ENCODE measurements at places on chromosomes 1 and 21.

DNA sequence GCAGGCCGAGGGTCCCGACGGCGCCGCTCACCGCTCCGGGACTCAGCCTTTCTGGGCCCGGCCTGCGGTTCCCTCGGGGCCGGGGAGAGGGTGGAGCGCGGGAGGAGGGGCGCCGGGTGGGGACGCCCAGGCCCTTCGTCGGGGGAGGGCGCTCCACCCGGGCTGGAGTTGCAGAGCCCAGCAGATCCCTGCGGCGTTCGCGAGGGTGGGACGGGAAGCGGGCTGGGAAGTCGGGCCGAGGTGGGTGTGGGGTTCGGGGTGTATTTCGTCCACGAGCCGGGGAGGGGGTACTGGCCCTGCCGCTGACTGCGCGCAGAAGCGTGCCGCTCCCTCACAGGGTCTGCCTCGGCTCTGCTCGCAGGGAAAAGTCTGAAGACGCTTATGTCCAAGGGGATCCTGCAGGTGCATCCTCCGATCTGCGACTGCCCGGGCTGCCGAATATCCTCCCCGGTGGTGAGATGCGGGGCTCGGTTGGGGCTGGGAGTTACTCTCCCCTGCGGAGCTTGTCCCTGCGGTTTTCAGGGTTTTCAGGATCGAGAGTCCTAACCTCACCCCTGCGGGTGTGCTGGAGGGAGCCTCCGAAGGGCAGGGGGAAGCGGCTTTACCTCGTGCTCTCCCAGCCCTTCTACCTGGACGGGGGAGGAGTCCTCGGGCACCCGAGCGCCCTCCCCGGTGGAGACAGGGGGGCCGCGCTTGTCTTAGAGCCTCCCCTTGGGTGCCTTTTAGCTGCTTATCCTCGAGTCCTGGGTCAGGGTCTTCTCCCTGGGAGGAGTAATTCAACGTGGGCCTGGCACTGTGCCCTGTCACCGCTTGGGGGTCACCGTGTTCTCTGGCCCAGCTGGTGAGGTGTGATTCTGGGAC, 2.1 kb downstream of the SAMD11 start:
- no peak for DNase-seq
- peak overlapping the region; percentile 47 for H3K4me3 ChIP-seq
- peak overlapping the region; percentile 74 for H3K27ac ChIP-seq
- H3K4me1 ChIP-seq: peaks cover 25% of the 10 kb centered on the region
- peaks cover 20% of the 10 kb centered on the region for H3K27me3 ChIP-seq

DNA sequence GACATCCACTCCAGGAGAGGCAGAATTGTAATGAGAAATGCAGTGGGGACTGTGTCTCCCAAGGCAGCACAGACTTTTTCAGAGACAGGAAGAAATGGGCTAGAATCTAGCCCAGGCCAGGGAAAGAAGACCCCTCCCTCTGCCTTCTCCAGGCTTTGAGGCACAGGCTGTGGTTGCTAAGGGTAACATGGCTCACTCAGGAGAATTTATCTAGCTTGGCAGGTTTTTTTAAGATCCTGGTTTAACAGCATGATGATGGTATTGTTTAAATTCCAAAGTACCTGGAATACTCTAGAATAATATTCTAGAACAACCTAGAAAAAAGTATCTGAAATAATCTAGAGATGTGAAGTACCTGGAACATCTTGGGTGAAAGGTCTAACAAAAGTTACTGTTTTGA, 125.6 kb downstream of the URB2 start:
- H3K27me3 ChIP-seq: no peaks in the 10 kb centered on the region
- H3K4me3 ChIP-seq: no peak overlapping the region
- no peaks in the 10 kb centered on the region for H3K36me3 ChIP-seq
- H3K27ac ChIP-seq: no peak overlapping the region
- H3K4me1 ChIP-seq: no peaks in the 10 kb centered on the region

DNA sequence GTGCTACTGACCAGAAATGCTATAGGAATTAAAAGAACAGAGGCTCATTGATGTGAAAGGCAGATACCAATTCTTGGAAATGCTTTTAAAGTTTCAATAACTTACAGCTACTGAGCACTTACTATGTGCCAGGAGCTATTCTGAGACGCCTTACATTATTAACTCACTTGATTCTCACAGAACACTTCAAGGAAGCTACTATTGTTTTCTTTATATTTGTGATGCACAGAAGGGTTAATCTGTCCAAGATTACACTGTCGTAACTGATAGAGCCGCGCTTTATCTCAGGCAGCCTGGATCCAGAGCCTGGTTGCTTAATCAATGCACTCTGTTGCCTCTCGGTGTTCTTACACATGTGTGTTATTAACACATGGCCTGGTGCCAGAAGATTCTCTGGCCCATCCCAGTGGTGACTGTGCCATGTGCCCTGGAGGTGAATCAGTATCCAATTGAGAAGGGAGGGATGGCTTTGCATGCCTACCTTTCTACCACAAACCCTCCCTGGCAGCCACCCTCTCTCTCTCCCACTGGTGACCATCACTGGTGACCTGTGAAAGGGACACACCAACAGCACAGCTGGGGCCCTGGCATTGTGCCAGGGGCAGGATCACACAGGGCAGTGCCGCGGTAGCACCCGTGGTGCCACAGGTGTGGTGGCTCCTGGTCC, 8.8 kb downstream of the FMO1 start:
- H3K4me3 ChIP-seq: no peak overlapping the region
- no peak overlapping the region for H3K27ac ChIP-seq
- no peaks in the 10 kb centered on the region for H3K4me1 ChIP-seq
- H3K36me3 ChIP-seq: no peaks in the 10 kb centered on the region
- DNase-seq: no peak
- H3K27me3 ChIP-seq: no peaks in the 10 kb centered on the region

DNA sequence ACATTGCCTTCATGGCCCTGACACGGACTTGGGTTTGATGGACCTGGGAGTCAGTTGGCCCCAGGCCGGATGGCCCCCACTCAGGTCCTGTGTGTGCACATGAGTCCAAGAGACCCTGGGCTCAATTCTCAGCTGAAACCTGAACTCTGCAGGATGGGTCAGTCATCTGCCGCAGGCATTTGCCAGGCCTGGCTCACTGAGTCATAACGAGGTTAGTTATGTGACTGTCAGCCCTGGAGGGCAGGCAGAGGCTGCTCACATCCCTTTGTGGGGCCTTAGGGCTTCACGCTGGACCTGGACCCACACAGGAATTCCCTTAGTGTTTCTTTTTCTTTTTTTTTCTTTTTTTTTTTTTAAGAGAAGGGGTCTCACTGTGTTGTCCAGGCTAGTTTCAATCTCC, 46.5 kb downstream of the PSMG1 start:
- no peaks in the 10 kb centered on the region for H3K27me3 ChIP-seq
- DNase-seq: no peak
- no peaks in the 10 kb centered on the region for H3K36me3 ChIP-seq

DNA sequence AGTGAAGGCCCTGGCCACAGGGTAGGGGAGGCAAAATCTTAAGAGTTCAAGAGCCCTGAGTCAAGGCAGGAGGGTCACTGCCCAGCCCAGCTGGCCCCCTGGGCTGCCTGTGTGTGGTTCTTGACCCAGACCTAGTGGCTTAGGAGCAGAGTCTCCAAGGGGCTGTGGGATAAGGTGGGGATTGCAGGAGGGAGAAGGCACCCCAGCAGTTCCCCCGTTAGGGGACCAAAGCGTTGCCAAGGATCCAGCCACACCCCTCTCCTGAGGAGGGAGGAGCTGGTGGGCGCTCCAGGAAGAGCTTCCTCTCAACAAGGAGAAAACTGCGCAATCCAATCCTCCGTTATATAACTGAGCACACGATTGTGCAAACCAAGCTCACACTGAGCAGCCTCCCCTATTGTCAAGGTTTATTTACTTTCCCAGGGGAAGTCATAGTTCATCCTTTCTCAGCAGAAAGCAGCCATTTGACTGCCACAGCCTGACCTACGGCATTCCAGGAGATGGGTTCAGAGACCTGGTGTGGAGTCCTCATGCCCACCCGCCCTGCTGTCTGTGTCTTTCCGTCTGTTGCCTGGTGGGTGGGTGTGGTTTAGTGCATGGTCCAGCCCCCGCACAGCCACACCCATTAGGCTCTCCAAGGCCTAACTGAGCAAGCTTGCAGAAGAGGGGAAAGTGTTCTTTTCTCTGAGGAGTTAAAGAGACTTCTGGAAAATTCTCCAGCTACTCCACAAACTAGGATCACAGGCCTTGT, 3.5 kb downstream of the EPHX1 start:
- H3K27ac ChIP-seq: no peak overlapping the region
- H3K4me1 ChIP-seq: peaks cover 46% of the 10 kb centered on the region
- H3K27me3 ChIP-seq: no peaks in the 10 kb centered on the region

DNA sequence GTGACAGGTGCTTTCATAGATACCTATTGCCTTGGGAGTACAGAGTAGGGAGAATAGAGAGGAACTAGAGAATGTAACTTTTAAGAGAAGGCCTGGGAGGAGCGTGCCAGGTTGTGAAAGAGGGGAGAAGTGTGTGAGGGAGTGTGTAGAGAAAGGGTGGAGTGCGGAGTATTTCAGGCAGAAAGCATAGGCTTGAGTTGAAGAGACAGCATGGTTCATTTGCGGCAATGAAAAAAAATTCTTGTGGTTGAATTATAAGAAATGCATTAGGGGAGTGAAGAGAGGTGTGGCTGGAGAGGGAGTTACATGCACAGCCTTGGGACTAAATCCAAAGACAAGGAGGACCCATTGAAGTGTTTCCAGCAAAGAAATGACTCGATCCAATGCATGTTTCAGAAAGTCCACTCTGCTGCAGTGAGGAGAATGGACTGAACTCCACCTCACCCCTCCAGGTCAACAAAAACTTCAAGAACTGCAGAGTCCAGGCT, 81.7 kb upstream of the ADAM30 start:
- H3K27ac ChIP-seq: no peak overlapping the region
- no peaks in the 10 kb centered on the region for H3K36me3 ChIP-seq
- no peak overlapping the region for H3K4me3 ChIP-seq
- no peak for DNase-seq
- no peaks in the 10 kb centered on the region for H3K27me3 ChIP-seq

DNA sequence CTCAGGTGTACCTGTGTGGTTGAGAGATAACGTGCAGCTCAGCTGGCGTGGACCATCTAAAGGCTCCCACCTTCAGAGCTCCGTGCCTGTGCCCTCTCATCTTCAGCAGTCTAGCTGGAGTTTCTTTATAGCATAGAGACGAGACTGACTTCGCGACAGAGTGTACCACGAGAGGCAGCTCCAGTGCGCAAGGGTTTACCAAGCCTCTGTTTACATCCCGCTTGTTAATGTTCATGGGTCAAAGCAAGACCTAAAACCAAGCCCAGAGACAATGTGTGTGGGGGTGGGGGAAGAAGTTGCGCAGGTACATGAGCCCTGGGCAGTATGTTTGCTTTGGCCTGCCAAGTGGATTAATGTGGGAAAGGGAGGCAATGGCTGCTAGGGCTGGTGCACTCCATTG, 15.6 kb downstream of the RHOU start:
- H3K27me3 ChIP-seq: peaks cover 35% of the 10 kb centered on the region
- H3K4me3 ChIP-seq: no peak overlapping the region
- no peak for DNase-seq
- H3K27ac ChIP-seq: no peak overlapping the region
- H3K4me1 ChIP-seq: no peaks in the 10 kb centered on the region

DNA sequence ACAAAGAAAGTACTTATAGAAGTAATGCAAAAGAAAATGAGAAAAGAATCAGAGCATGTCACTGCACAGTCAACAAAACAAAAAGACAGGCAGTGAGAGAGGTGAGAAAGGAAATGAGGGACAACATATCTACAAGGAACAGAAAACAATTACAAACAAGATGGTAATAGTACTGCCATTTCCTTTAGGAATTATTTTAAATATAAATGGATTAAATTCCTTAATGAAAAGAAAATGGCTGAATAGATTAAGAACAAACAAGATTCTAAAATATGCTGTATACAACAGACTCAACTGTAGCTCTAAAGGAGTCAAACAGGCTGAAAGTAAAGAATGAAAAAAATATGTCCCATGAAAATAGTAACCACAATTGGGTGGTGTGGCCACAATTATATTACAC, 22.1 kb upstream of the ZNF124 start:
- no peaks in the 10 kb centered on the region for H3K4me1 ChIP-seq
- H3K27ac ChIP-seq: no peak overlapping the region
- no peak overlapping the region for H3K4me3 ChIP-seq

DNA sequence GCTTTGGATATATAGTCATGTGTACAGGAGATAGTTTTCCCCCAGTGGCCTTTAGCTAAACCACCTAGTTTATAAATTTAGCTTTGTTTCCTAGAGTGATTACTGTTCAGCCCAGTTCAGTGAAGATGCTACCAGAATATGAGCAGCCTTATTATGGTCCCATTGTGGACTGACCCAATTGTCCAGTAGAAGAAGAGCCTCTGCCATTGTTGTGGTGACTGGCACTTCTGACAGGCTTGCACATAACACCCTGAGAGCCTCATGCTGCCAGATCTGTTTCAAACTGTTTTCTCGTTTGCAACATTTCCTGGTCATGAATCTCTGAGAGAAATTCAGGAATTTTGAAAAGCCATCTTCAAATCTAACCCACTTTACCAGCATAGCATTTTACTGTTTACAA, 20.6 kb downstream of the KPNA6 start:
- H3K36me3 ChIP-seq: no peaks in the 10 kb centered on the region
- no peak overlapping the region for H3K27ac ChIP-seq
- peaks cover 19% of the 10 kb centered on the region for H3K4me1 ChIP-seq
- no peak overlapping the region for H3K4me3 ChIP-seq
- DNase-seq: no peak

- H3K4me1 ChIP-seq: peaks cover 48% of the 10 kb centered on the region
- no peak overlapping the region for H3K27ac ChIP-seq
- H3K27me3 ChIP-seq: no peaks in the 10 kb centered on the region
- H3K4me3 ChIP-seq: no peak overlapping the region
- DNase-seq: no peak
- H3K36me3 ChIP-seq: no peaks in the 10 kb centered on the region
Observed at GRCh38 chr1:15156807-15157380, 3.3 kb downstream of the TMEM51 start.

- no peak overlapping the region for H3K27ac ChIP-seq
- H3K27me3 ChIP-seq: no peaks in the 10 kb centered on the region
- peaks cover 23% of the 10 kb centered on the region for H3K36me3 ChIP-seq
- H3K4me1 ChIP-seq: no peaks in the 10 kb centered on the region
Observed at GRCh38 chr1:12275370-12275769, 45.5 kb downstream of the VPS13D start.

- no peak for DNase-seq
- no peaks in the 10 kb centered on the region for H3K36me3 ChIP-seq
- H3K27ac ChIP-seq: no peak overlapping the region
- H3K27me3 ChIP-seq: no peaks in the 10 kb centered on the region
- H3K4me3 ChIP-seq: no peak overlapping the region
Observed at GRCh38 chr1:98145655-98146054, 224.8 kb upstream of the DPYD start.

GRCh38 chr1:116335850-116336624, 37.0 kb upstream of the ATP1A1 start:
- H3K4me1 ChIP-seq: no peaks in the 10 kb centered on the region
- H3K36me3 ChIP-seq: no peaks in the 10 kb centered on the region
- no peaks in the 10 kb centered on the region for H3K27me3 ChIP-seq
- H3K4me3 ChIP-seq: no peak overlapping the region
- DNase-seq: no peak
- no peak overlapping the region for H3K27ac ChIP-seq

Measured in HCT116 (cell line).